Activated CD8-positive, alpha-beta memory T cell treated with anti-CD3 and anti-CD28 coated beads for 1 hour (primary cell): ENCODE measurements at places on chromosomes 2 and 18.

DNA sequence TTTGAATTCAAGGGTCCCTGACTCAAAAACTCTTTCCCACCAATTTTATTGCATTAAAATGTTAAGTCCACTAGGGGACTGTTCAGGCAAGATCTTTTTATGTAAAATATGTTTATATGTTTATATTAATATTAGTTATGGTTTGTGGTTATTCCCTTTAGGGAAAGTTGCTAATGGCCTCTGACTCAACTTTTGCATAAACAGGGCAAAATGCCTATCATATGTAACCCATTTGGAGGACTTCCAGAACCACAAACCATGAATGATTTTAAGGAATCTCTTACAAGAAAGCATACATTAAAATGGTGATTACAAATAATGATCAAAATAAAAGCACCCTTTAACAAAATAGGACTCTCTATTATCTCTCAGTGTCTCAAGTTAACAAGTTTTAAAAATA is 1484.5 kb upstream of the ZEB2 start:
- DNase-seq: no peak

DNA sequence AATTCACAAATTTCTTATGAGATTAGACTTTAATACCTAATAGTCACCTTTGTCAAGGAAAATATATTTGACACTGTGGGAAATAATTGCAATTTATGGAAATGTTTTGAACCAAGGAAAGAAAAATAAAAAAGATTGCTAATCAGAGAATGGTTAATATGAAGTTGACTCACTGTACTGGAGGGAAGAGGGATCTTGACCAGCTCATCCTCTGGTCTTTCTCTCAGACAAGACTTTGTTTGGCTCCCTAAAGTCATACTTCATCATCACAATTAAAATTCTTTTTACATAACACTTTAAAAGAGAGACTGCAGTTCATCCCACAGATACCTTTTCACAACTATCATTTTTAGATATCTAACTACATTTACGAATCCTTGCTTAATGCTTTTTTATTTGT is 538.5 kb upstream of the ZEB2 start:
- no peak for DNase-seq

DNA sequence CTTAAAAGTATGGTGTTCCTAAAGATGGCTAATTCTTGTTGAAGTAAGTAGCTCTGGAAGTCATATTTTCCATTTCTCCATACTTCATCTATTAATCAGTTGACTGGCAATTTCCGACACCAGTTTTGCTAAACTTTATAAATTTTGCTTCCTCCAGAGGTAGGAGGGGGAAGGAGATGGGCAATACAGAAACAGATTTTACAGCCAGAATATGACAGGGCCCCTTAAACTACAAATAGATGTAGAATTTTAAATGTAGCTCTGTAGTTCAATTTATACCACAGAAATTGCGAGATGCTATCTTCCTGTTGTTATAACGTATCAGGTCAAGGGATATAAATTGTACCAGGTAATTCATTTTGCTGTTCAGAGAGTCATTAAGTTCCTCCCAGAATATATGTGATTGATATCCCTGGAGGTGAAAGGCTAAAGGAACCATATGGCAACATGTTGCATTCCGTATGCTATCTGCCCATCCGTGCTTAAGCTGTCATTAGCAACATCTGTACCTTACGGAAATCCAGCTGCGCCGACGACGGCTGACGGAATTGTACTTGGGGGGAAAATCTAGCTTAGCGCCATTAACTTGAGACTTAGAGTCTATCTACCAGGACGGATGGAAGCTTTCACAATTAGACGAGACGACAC is 8.4 kb upstream of the NR4A2 start:
- DNase-seq: no peak

DNA sequence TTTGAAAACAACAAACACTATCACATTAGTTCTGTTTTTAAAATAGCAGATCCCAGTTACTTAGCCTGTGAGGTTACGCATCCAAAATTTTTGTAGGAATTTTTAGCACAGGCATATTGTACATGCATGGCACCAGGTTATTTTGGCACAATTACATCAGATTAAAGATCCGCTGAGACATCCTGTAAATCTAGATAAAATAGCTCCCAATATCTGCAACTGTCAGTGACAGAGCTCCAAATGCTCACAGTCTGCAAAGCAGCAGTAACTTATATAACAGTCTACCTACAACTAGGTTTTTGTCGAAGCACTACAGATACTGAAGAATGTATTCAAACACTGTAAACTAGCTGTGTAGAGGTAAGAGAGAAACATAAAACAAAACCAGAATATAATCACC is 200.7 kb upstream of the KCNH7 start:
- DNase-seq: no peak
